ENCODE measurements at places on chromosomes 11 and 22.

DNA sequence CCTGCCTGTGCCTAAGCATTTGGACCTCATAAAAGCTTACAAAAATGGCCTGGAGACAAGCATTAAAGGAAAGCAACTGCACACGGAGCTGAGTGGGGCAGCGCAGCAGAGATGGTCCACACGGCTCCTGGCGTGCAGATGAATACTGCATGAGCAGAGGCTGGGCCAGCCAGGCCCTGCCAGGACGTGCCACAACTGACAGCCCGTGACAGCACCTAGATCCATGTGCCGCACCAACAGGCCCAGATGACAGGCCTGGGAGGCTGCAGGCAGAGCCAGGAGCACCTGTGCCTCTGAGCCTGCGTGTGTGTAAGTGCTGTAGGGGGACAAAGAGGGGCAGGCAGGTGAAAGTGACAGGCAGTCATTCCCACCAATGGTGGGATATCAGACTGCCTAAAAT is 33.4 kb downstream of the MICAL3 start:
- DNase-seq: no peak

DNA sequence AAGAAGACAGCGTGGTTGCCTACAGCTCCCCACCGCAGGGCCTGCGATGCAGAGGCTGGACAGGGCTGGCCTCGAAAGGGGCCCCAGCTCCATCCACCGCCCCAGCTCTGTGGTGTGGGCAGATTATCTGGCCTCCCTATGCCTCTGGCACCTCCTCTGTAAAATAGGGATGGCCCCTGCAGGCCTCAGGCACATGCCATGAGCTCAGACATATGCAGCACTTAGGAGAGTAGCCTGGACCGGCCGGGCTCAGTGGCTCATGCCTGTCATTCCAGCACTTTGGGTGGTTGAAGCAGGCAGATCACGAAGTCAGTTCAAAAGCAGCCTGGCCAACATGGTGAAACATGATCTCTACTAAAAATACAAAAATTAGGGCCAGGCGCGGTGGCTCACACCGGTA is 7.4 kb downstream of the APOBEC3D start:
- DNase-seq: no peak

- no peak for DNase-seq
These were observed 28.1 kb upstream of the SCGB1A1 start for GRCh38 chr11:62390722-62391121.

DNA sequence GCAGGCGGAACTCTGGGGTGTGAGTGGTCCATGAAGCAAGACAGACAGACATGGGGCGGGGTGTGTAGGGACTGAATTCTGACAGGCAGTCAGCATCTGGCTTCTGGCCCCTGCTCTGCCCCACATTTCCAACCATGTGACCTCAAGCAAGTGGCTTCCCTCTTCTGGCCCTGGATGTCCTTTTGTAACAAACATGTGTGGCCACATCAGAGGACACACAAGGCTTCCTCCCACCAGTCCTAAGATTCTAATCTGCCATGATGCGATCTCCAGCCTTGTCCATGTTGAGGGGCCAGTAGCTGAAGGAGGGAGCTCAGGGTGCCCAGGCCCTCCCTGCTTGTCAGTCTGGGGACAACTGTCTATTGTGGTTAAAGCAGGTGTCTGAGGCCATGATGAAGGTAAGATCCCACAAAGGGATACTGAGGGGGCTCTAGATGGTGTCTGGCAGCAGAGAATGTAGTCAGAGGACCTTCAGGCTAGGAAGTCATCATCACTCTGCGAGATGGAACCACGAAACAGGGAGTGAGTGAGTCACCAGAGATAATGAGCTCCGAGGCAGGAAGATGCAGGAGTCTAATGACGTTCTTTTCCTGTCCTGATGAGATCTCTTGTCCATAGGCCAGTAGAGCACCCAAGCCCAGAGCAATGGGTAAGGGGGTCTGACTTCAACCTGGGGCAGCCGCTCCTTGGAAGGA is 27.4 kb downstream of the DRD2 start:
- DNase-seq: no peak

Measured in T follicular helper cell (primary cell).